ENCODE measurements at places on chromosomes 2 and 18. TPM values are rescaled to one million over a fixed set of nuclear protein-coding genes. Genes with fewer than 3 reads are reported as not detected.

GRCh38 chr2:39469807-39470206 is 32.7 kb upstream of the MAP4K3 start:
- H3K4me3 ChIP-seq: peak overlapping the region; percentile 17
- H3K27ac ChIP-seq: peak overlapping the region; percentile 50
- no peaks in the 10 kb centered on the region for H3K27me3 ChIP-seq
- peaks cover 50% of the 10 kb centered on the region for H3K4me1 ChIP-seq
- DNase-seq: peak; percentile 41

- no peaks in the 10 kb centered on the region for H3K27me3 ChIP-seq
These were observed 2.3 kb downstream of the ZNF513 start for GRCh38 chr2:27378096-27378808.

DNA sequence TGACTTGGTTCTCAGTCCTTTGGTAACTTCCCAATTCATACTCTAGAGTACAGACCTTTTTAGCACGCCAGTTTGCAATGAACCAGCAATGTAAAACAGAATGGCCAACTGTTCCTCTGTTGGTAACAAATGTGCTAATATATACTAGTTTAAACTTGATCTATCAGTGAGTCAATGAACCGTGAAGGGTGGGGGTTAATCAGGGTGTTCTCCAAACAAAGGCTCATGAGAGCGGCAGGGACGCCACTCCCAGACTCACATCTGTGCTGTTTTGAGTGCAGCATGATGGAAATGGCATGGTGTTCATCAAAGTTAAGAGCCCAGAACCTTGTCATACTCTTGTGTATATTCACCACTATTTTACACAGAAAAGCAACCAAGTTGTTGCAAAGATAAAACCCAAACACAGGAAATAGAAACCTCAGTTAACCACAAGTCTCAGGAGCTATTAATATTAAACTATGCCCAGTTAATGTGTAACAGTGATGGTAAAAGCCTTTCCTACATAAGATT is 70.3 kb downstream of the CERKL start:
- peaks cover 15% of the 10 kb centered on the region for H3K36me3 ChIP-seq
- peak overlapping the region; percentile 85 for H3K27ac ChIP-seq
- H3K4me3 ChIP-seq: peak overlapping the region; percentile 65
- DNase-seq: peak; percentile 71

CRYGB gene
- total RNA-seq: not detected

DNA sequence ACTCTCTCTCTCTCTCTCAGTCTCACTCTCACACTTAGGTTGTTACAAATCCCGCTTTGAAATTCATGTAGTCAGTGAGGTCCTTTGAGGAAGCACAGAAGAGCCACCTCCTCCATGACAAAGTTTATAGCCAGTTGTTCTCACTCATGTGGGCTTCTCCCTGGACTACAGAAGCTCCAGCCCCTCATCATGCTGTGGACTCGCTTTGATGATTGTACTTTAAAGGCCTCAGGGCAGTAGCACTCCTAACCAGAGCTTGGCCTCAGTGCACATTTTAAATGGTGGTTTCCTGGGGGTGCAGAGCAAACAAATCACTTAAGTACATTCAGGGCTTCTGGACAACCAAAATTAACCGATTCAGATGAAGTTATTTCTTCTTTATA is 115.7 kb downstream of the MTCL1 start:
- H3K27ac ChIP-seq: no peak overlapping the region
- peaks cover 98% of the 10 kb centered on the region for H3K36me3 ChIP-seq
- no peak overlapping the region for H3K4me3 ChIP-seq

DNA sequence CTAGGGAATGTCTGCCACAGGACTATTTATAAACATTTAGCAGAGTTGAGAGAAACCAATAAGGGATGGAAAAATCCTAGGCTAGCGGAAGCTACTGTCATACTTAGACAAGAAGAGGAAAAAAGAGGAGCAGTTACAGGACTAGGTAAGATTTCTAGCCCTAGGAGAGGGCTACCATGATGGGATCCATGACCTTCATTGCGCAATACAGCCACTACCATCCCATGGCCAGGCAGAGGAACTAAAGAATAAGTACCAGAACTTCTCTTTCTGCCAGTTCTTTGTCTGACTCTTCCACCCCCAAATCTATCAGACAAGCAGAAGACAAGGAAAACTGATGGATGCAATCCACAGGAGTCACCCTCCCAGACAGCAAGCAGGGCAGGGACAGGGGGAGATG is 417.0 kb upstream of the CHST9 start:
- peaks cover 14% of the 10 kb centered on the region for H3K4me1 ChIP-seq
- H3K36me3 ChIP-seq: peaks cover 6% of the 10 kb centered on the region
- no peak overlapping the region for H3K27ac ChIP-seq
- no peak overlapping the region for H3K4me3 ChIP-seq
- no peak for DNase-seq

DNA sequence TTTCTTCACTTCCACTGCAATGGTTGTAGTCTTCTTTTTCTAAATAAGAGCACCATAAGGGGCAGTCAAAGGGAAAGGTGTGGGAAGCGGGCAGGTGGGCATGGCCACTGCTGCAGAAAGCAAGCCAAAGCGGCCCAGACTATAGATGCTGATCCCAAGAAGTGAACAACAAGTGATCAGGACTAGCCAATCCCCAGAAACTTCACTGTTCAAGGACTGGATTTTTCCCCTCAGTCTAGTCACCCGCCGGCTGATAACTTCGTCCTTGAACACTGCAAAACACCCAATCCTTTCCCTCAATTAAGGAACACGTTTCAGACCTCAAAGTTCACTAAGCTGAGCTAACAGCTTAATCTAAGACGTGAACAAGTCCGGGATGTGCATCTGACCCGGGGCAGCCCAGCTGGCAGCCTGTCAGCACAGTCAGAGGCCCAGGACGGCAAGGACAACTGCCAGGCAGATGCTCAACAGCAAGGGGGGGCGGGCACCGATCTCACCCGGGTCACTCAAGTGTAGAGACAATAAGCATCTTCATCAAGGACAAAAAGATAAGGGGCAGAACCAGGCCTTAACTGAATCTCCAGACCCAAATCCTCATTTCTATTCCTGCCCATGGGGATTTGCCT is 59.8 kb downstream of the HDLBP start:
- H3K36me3 ChIP-seq: peaks cover 71% of the 10 kb centered on the region
- no peaks in the 10 kb centered on the region for H3K27me3 ChIP-seq
- H3K4me1 ChIP-seq: no peaks in the 10 kb centered on the region
- H3K4me3 ChIP-seq: no peak overlapping the region
- H3K27ac ChIP-seq: no peak overlapping the region
- no peak for DNase-seq

DNA sequence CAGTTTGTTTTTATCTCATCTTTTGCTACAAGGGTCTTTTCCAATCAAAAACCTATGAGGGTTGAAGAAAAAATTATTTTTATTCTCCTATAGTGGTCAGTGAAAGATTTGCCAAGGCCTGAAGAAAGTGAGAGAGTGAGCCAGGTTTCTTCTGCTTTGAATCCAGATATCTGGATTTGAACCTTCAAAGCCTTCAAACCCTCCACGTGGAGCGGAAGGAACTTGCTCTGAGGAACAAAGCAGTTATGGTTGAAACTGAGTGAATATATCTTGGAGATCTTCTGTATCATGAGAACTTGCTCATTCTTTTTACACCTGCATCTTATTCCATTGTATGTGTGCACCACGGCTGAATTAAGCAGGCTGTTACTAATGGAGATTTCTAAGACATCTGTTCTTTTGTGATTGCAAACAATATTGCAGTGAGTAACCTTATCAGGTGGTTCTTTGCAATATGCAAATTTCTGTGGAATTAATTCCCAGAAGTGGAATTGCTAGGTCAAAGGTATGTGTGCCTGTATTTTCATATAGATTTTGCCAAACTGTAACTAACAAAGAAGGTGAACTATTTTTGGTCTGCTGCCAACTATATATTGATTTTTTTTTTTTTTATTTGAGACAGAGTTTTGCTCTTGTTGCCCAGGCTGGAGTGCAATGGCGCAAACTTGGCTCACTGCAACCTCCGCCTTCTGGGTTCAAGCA is 147.9 kb downstream of the B3GNT2 start:
- peak overlapping the region; percentile 69 for H3K27ac ChIP-seq
- H3K27me3 ChIP-seq: no peaks in the 10 kb centered on the region

DNA sequence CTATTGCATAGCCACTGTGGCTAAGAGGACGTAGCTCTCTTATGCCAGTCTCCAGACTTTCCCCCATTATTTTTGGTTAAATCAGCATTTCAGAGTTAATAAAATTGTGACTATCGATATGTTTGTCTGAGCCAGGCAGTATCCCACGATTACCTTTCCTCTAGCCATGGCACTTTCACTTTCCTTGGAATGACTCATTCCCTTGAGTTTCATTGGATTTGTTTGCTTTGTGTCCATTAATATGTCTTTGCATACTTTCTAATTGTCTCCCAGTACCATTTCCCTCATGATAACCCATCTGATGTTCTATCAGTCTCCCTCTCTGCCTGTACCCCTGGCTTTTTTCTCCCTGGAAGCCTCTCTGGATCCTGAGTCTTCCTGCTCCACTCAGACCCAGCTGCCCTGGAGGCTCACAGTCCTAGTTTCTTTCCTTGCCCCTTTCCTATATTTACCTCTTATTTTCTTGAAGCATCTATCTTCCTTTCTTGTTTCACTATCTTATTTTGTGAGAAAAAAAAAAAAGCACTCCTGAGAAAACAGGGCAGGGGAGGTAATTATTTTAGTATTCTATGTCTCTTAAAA is 126.1 kb downstream of the MTX2 start:
- peaks cover 12% of the 10 kb centered on the region for H3K4me1 ChIP-seq
- H3K4me3 ChIP-seq: peak overlapping the region; percentile 36

Measured in Calu3 (cell line).